ENCODE measurements at places on chromosomes 12 and 14. TPM values are rescaled to one million over a fixed set of nuclear protein-coding genes. Genes with fewer than 3 reads are reported as not detected.

The SYNDIG1L gene
- total RNA-seq = not detected

The KLHL33 gene
- 0.14 TPM for total RNA-seq

The NRIP2 gene
- not detected for total RNA-seq

The ITGB7 gene
- total RNA-seq = 208 TPM

The FIGNL2 gene
- total RNA-seq = 0.28 TPM

The EIF2S3B gene
- 1.8 TPM for total RNA-seq

The ITGA7 gene
- 4.0 TPM for total RNA-seq

The KLRC3 gene
- total RNA-seq = 1.6 TPM

The SLC39A2 gene
- not detected for total RNA-seq

The VDR gene
- 82.6 TPM for total RNA-seq

The GLIPR1L1 gene
- not detected for total RNA-seq

The LIN7A gene
- total RNA-seq = 0.79 TPM

- no peaks in the 10 kb centered on the region for H3K27me3 ChIP-seq
- H3K27ac ChIP-seq = peak overlapping the region; percentile 21
- peak overlapping the region; percentile 25 for H3K4me3 ChIP-seq
- H3K4me1 ChIP-seq = peaks cover 6% of the 10 kb centered on the region
- peak; percentile 27 for DNase-seq
These were observed 26.4 kb upstream of the RASSF3 start for GRCh38 chr12:64583771-64584421.

- H3K4me3 ChIP-seq = no peak overlapping the region
- H3K27ac ChIP-seq = no peak overlapping the region
- H3K27me3 ChIP-seq = no peaks in the 10 kb centered on the region
These were observed 155.0 kb downstream of the NUAK1 start for GRCh38 chr12:105983622-105984320.

- DNase-seq = no peak
- no peak overlapping the region for H3K4me3 ChIP-seq
- H3K27me3 ChIP-seq = no peaks in the 10 kb centered on the region
- no peak overlapping the region for H3K27ac ChIP-seq
These were observed 10.1 kb upstream of the RASSF3 start for GRCh38 chr12:64600164-64600561.

DNA sequence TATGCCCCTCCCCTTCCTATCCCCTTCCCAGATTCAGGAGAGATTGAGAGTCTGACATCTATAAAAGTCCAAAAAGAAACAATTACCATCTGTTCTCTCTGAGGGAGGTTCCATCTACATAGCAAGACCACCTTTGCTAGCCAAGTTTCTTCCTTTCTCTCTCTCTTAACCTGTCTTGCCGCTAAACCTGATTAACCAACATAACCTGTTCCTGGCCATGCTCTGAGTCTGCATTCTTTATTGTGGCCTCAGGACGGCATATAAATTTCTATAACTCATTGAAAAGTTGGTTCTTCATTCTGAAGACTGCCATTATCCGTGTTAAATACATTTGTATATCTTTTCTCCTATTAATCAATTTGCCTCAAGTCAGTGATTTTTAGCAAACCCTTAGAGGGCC is 594.0 kb downstream of the KCNH5 start:
- no peak for DNase-seq
- no peaks in the 10 kb centered on the region for H3K4me1 ChIP-seq
- no peaks in the 10 kb centered on the region for H3K36me3 ChIP-seq
- no peak overlapping the region for H3K4me3 ChIP-seq
- no peak overlapping the region for H3K27ac ChIP-seq
- H3K27me3 ChIP-seq = no peaks in the 10 kb centered on the region

- H3K27ac ChIP-seq = no peak overlapping the region
- H3K4me1 ChIP-seq = no peaks in the 10 kb centered on the region
- no peaks in the 10 kb centered on the region for H3K36me3 ChIP-seq
- DNase-seq = no peak
- H3K4me3 ChIP-seq = no peak overlapping the region
- no peaks in the 10 kb centered on the region for H3K27me3 ChIP-seq
These were observed 108.7 kb downstream of the PTGER2 start for GRCh38 chr14:52422650-52423356.

DNA sequence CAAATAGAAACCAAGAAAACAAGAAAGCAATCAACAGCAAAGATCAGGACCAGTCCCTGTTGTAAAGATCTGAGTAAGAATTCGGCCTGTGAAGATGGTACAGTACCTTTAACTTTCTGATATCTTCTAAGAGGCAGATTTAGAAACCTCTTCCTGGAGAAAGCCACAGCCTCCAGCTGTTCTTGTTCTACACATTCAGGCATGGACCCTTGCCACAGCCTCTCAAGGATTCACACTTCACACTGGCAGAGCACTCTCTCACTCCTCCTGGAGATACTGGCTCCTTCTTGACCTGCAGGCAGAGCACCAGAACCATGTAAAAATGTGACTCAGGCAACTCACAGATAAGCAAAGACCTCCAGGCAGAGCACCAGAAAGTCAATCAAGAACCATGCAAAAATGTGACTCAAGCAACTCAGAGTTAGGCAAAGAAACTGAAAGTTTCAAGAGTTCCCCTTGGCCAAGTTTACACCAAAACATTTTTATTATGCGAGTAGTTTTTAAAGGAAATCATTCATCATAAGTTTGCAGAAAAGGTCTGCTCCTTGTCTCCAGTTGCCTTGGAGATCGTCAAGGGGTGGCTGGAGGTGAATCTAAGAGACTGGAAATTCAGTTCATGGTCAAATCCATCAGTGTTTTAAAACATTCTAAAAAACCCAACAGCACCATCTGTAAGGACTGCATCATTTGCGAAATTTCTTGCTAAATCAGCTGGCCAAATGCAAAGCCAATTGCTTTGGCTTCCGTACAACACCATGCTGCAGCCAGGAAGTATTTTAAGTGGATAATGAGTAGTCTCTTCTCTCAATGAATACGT is 119.3 kb upstream of the MDM1 start:
- peak overlapping the region; percentile 48 for H3K27ac ChIP-seq
- H3K4me3 ChIP-seq = peak overlapping the region; percentile 28
- no peaks in the 10 kb centered on the region for H3K27me3 ChIP-seq
- peaks cover 64% of the 10 kb centered on the region for H3K4me1 ChIP-seq
- H3K36me3 ChIP-seq = no peaks in the 10 kb centered on the region
- peak; percentile 11 for DNase-seq

DNA sequence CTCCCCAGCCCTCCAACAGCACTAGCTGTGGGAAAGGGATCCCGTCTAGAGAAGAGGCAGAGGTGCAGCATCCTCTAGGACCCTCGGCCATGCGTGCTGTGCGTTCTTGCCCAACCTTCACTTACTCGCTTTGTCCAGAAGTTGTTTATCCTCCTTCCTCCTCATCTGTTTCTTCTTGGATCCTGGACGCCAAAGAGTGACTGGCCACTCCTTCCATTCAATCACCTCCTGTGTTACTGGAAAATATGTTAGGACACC is 140.5 kb downstream of the ZFP36L1 start:
- no peaks in the 10 kb centered on the region for H3K27me3 ChIP-seq
- H3K36me3 ChIP-seq = no peaks in the 10 kb centered on the region
- DNase-seq = no peak
- no peak overlapping the region for H3K4me3 ChIP-seq
- H3K27ac ChIP-seq = no peak overlapping the region

- H3K36me3 ChIP-seq = no peaks in the 10 kb centered on the region
- H3K27me3 ChIP-seq = no peaks in the 10 kb centered on the region
- no peaks in the 10 kb centered on the region for H3K4me1 ChIP-seq
- no peak for DNase-seq
- H3K4me3 ChIP-seq = no peak overlapping the region
- no peak overlapping the region for H3K27ac ChIP-seq
These were observed 501.2 kb downstream of the GALC start for GRCh38 chr14:87491816-87492215.

DNA sequence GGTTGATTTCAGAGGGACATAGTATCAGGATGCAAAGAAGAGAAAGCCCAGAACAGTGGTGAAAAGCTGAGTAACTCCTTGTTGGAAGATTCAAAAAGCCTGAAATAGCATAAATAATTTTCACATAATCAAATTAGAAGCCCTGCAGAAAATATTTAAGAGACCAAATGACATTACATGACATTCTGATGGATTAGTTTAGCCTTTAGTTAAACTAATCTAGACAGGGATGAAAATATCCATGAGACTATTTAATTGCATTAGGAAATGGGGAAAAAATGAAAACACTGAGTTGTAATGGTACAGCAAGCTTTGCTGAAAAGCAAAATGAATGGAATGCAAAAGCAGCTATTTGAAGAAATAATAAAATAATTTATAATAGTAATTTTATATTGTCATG is 91.8 kb downstream of the KIF21A start:
- no peaks in the 10 kb centered on the region for H3K4me1 ChIP-seq
- no peak for DNase-seq
- H3K27me3 ChIP-seq = no peaks in the 10 kb centered on the region
- H3K36me3 ChIP-seq = no peaks in the 10 kb centered on the region
- H3K4me3 ChIP-seq = no peak overlapping the region

DNA sequence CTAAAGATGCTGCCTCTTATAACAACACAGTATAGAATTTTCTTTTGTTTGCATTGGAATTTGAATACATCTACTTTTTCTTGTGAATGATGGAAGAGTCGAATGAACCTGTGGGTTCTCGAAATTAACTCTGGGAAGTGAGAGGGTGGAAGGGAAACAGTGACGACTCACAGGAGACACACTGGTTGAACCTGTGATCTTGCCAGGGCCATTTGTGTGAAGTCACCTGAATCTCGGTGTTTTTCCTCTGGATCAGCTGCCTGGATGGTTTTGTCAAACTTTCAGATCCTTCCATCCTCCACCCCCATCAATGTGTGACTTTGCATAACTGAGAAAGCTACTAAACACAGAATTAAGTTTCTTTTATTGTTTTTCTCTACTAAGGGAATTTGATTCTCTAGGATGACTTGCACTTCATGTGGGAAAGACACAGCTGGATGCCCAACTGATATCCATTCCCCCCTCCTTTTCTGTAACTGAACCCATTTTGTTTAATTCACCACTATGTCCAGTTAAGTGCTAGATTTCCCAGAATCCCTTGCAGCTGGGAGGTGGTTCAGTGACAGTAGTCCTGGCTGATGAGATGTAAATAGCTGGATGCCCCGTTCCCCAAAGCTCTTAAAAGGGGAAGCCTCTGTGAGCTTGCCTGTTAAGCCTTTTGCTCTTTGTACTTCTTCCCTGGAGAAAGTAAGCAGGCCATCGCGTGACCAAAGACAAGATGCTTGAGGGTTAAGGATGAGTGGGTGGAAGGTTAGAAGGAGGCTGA is 6.3 kb downstream of the PPFIBP1 start:
- H3K27me3 ChIP-seq = no peaks in the 10 kb centered on the region
- no peak overlapping the region for H3K4me3 ChIP-seq
- no peaks in the 10 kb centered on the region for H3K36me3 ChIP-seq
- no peak for DNase-seq
- H3K4me1 ChIP-seq = peaks cover 16% of the 10 kb centered on the region
- H3K27ac ChIP-seq = no peak overlapping the region

GRCh38 chr12:28191051-28192048 is 1.1 kb downstream of the CCDC91 start:
- H3K27ac ChIP-seq = peak overlapping the region; percentile 98
- H3K27me3 ChIP-seq = no peaks in the 10 kb centered on the region
- H3K4me1 ChIP-seq = peaks cover 25% of the 10 kb centered on the region
- H3K4me3 ChIP-seq = peak overlapping the region; percentile 80

GRCh38 chr12:116959845-116960514 is 49.2 kb downstream of the FBXW8 start:
- peaks cover 4% of the 10 kb centered on the region for H3K4me1 ChIP-seq
- H3K27me3 ChIP-seq = no peaks in the 10 kb centered on the region
- no peak overlapping the region for H3K27ac ChIP-seq
- H3K4me3 ChIP-seq = no peak overlapping the region
- H3K36me3 ChIP-seq = peaks cover 13% of the 10 kb centered on the region

GRCh38 chr12:21843795-21844194 is 69.3 kb upstream of the KCNJ8 start:
- no peak overlapping the region for H3K4me3 ChIP-seq
- H3K27ac ChIP-seq = no peak overlapping the region

GRCh38 chr12:99151744-99152143 is 495.8 kb upstream of the GARIN6 start:
- H3K36me3 ChIP-seq = no peaks in the 10 kb centered on the region
- no peaks in the 10 kb centered on the region for H3K4me1 ChIP-seq
- H3K4me3 ChIP-seq = no peak overlapping the region
- H3K27me3 ChIP-seq = no peaks in the 10 kb centered on the region
- no peak overlapping the region for H3K27ac ChIP-seq

DNA sequence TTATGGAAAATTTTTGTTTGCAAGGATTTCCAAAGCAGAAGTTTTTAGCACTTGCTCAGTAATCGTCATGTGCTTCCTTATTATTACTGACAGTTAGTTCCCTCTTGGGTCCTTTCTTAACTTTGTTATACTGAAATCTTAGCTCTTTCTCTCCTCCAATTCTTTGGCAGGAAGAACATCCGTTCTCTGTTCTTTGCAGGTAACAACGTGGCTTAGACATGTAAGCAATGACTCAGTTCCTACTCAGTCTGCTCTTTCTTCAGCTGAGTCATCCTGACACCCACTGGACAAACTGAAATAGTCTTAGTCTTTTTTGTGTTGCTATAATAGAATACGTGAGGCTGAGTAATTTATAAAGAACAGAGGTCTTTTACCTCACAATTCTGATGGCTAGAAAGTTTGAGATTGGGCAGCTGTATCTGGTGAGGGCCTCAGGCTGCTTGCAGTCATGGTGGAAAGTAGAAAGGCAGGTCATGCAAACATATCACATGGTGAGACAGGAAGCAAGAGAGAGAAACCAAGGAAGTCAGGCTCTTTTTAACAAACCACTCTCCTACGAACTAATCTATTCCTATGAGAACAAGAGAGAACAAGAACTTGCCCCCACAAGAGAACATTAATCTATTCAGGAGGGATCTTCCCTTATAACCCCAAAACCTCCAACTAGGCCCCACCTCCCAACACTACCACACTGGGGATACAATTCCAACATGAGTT is 49.2 kb downstream of the TESPA1 start:
- H3K36me3 ChIP-seq = no peaks in the 10 kb centered on the region
- H3K27me3 ChIP-seq = no peaks in the 10 kb centered on the region
- peak overlapping the region; percentile 29 for H3K27ac ChIP-seq
- DNase-seq = peak; percentile 41
- no peak overlapping the region for H3K4me3 ChIP-seq
- peaks cover 36% of the 10 kb centered on the region for H3K4me1 ChIP-seq

DNA sequence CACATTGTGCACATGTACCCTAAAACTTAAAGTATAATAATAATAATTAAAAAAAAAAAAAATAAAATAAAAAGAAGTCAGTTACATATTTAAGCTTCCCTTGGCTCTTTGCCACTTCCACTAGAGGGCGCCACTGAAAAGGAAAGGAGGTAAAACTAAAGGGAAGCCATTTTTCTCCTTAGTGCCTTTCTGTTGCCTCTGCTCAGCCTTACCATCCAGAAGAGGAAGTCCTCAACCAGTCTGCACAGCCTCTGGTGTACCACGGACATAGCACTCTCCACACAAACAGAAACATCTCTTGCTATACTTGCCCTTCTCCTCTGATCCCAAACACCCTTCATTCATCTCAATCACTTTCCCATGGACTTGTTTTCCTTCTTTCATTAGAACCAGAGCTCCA is 169.0 kb upstream of the EEA1 start:
- no peak overlapping the region for H3K27ac ChIP-seq
- peak; percentile 62 for DNase-seq
- no peaks in the 10 kb centered on the region for H3K4me1 ChIP-seq
- H3K36me3 ChIP-seq = no peaks in the 10 kb centered on the region
- H3K27me3 ChIP-seq = no peaks in the 10 kb centered on the region

GRCh38 chr12:117165342-117165741 is 24.9 kb downstream of the FBXO21 start:
- H3K36me3 ChIP-seq = peaks cover 20% of the 10 kb centered on the region
- no peak overlapping the region for H3K4me3 ChIP-seq
- no peaks in the 10 kb centered on the region for H3K4me1 ChIP-seq
- no peaks in the 10 kb centered on the region for H3K27me3 ChIP-seq
- DNase-seq = no peak

Measured in naive thymus-derived CD4-positive, alpha-beta T cell (primary cell).